ENCODE measurements at places on chromosomes 13 and 19. TPM values are rescaled to one million over a fixed set of nuclear protein-coding genes. Genes with fewer than 3 reads are reported as not detected.

- H3K36me3 ChIP-seq: no peaks in the 10 kb centered on the region
- no peak overlapping the region for H3K27ac ChIP-seq
- no peaks in the 10 kb centered on the region for H3K27me3 ChIP-seq
- no peak overlapping the region for H3K4me3 ChIP-seq
Observed at GRCh38 chr13:113129921-113130750, 7.5 kb downstream of the F10 start.

DNA sequence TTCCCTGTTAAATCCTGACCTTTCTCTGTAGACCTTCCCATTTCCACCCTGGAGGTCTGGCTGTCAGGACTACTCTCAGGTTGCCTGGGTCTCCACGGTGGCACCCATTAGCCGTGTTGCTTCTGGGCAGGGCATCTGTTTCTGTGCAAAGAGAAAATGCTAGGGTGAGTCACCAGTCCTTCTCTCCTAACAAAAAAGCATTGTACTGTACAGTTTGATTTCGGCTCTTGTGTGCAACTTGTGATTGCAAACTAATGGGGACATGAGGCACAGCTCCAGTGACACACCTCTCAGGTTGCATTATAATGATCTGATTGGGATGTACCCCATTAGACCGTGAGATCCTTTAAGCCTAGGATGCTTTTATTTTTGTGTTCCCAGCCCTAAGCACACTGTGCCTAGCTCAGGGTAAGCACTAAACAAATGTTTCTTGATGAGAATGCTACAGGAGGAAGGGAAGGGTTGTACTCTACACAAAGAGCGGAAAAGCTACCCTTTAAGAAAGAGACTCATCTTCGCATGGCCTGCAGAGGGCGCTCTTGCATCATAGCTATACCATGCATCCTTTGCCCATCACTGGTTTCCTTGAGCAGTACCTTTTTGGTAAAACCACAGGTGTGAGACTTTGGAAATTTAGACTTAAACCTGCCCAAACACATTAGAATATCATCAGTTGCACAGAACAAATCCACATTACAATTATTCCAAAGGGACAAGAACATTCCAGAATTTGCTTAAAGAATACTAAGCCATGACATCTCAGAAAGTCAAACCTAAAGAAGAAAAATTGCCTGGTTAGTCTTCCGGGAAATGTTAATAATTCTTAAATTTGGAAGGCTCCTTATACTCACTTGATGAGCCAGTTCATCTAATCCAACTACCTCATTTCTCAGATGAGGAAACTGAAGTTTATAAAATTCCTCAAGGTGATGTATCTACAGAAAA lies 20.3 kb upstream of the TRIM13 start:
- DNase-seq: peak; percentile 63
- H3K27me3 ChIP-seq: no peaks in the 10 kb centered on the region
- no peaks in the 10 kb centered on the region for H3K36me3 ChIP-seq
- no peaks in the 10 kb centered on the region for H3K4me1 ChIP-seq

DNA sequence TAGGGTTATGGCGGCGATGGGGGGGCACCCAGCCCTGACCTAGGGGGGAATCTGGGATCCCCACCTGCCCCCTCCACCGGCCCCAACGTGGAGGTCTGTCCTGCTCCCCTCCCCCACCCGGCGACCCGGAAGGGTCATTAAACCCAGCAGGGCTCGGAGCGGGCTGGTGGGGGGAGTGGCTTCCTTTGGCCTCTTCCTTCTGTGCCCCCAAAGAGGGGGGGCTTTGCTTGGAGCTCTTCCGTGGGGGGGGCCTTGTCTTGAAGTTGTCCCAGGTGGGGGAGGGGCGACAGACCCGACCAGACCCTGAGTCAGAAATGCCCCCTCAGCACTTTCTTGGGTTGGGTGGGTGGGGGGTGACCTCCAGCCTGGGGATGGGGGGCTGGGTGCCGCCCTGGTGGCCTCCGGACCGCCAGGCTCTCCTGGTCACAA lies 1.5 kb downstream of the ARID3A start:
- peaks cover 3% of the 10 kb centered on the region for H3K4me1 ChIP-seq
- no peaks in the 10 kb centered on the region for H3K27me3 ChIP-seq
- H3K36me3 ChIP-seq: no peaks in the 10 kb centered on the region
- H3K27ac ChIP-seq: peak overlapping the region; percentile 85
- DNase-seq: no peak

GRCh38 chr19:5698635-5699422 lies 8.7 kb downstream of the RPL36 start:
- no peak overlapping the region for H3K27ac ChIP-seq
- H3K36me3 ChIP-seq: peaks cover 7% of the 10 kb centered on the region
- no peaks in the 10 kb centered on the region for H3K4me1 ChIP-seq
- no peak overlapping the region for H3K4me3 ChIP-seq
- DNase-seq: no peak
- H3K27me3 ChIP-seq: no peaks in the 10 kb centered on the region

Gene RXFP2
- total RNA-seq: not detected

DNA sequence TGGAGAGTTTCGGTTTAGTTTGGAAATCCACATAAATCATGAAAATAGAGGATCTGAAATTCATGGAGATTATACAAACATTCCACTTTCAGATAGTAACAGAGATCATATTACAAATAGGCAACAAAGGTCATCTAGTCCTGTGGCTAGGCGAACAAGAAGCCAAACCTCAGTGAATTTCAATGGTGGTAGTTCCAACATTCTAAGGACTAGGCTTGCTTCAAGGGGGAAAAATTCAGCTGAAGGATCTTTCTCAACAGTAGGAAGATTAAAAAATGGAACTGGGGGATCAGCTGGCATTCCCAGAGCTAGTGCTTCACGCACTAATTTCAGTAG lies 47.0 kb downstream of the FOXO1 start:
- no peaks in the 10 kb centered on the region for H3K27me3 ChIP-seq
- no peak for DNase-seq
- no peak overlapping the region for H3K27ac ChIP-seq
- H3K36me3 ChIP-seq: no peaks in the 10 kb centered on the region
- H3K4me1 ChIP-seq: no peaks in the 10 kb centered on the region

- H3K27me3 ChIP-seq: no peaks in the 10 kb centered on the region
- DNase-seq: no peak
- H3K4me1 ChIP-seq: no peaks in the 10 kb centered on the region
- H3K36me3 ChIP-seq: peaks cover 2% of the 10 kb centered on the region
Observed at GRCh38 chr19:46730187-46730586, 13.3 kb upstream of the PRKD2 start.

Gene RFPL4AL1
- total RNA-seq: not detected

Gene CRB3
- total RNA-seq: 23.1 TPM

GRCh38 chr13:36436811-36437210 lies 4.5 kb downstream of the CCNA1 start:
- DNase-seq: no peak
- no peaks in the 10 kb centered on the region for H3K27me3 ChIP-seq
- no peak overlapping the region for H3K4me3 ChIP-seq
- no peaks in the 10 kb centered on the region for H3K36me3 ChIP-seq

GRCh38 chr13:76229281-76229680 lies 593.2 kb downstream of the LMO7 start:
- H3K27me3 ChIP-seq: no peaks in the 10 kb centered on the region
- no peaks in the 10 kb centered on the region for H3K36me3 ChIP-seq
- H3K4me1 ChIP-seq: no peaks in the 10 kb centered on the region
- H3K27ac ChIP-seq: no peak overlapping the region

- H3K4me3 ChIP-seq: no peak overlapping the region
- no peaks in the 10 kb centered on the region for H3K4me1 ChIP-seq
- no peaks in the 10 kb centered on the region for H3K36me3 ChIP-seq
- no peak for DNase-seq
- H3K27ac ChIP-seq: no peak overlapping the region
Observed at GRCh38 chr19:53388904-53389303, 6.0 kb upstream of the ZNF765 start.

Gene SARS2
- 57.5 TPM for total RNA-seq

DNA sequence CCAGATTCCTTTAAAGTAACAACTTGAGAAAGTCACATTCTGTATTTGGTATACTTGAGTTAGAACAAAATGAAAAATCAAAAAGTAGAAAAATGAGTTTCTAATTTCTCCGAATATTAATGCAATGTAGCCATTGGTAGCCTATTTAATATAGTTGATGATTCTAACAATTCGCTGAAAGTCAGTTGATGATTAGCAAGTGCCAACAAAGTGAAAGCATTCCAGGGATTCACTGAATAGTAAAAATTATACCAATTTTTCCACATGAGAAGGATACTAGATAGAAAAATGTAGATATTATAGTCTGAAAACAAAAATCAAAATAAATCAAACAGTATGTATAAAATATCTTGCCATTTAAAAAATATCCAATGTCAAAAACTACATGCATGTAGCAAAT lies 117.2 kb downstream of the FREM2 start:
- H3K4me3 ChIP-seq: no peak overlapping the region
- H3K27me3 ChIP-seq: no peaks in the 10 kb centered on the region
- DNase-seq: no peak
- no peak overlapping the region for H3K27ac ChIP-seq
- H3K4me1 ChIP-seq: no peaks in the 10 kb centered on the region
- H3K36me3 ChIP-seq: no peaks in the 10 kb centered on the region

GRCh38 chr19:28936001-28936400 lies 276.9 kb downstream of the UQCRFS1 start:
- H3K4me1 ChIP-seq: no peaks in the 10 kb centered on the region
- H3K4me3 ChIP-seq: no peak overlapping the region
- no peaks in the 10 kb centered on the region for H3K36me3 ChIP-seq
- no peaks in the 10 kb centered on the region for H3K27me3 ChIP-seq
- DNase-seq: no peak
- no peak overlapping the region for H3K27ac ChIP-seq

DNA sequence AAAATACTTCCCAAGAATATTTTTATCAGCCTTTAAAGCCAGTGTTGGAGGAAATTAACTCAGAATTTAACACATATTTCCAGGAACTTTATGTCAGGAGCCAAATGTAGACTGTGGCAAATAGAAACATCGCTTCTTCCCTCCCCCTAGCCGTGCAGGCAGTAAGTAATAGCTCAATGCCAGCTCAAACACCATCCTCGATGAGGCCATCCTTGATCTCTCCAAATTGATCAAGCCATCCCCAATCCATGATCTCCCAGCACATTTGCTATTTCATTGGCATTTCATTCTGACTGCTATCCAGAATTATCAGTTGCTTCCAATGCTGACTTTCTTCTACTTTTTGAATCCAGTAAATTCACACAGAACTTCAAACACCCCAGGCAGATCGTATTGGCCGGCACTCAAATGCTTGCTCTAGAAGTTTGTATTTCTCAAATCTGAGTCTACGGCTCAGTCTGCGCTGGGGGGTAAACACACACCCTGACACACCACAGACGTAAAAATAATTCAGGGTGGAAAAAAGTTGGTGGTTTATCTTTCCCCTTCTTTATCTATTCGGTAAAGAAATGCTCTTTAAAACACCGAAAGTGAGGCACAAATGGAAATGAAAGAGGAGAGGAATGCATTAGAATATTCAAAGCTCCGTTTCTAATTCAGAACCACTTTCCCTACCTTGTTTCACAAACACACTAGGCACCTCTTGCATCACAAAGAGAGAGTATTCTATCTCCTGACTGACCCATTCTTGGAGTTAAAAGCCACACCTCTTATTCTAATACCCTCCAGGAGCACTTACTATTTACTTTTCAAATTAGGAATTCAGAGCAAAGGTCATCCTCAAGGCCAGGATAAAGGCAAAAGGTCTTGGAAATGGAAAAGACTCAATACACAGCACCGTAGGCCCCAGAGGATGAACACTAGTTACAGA lies 991 bp downstream of the OBI1 start:
- no peaks in the 10 kb centered on the region for H3K36me3 ChIP-seq
- peaks cover 6% of the 10 kb centered on the region for H3K4me1 ChIP-seq
- peak overlapping the region; percentile 69 for H3K4me3 ChIP-seq
- no peaks in the 10 kb centered on the region for H3K27me3 ChIP-seq

- peaks cover 17% of the 10 kb centered on the region for H3K27me3 ChIP-seq
- peaks cover 5% of the 10 kb centered on the region for H3K4me1 ChIP-seq
- no peak for DNase-seq
- no peaks in the 10 kb centered on the region for H3K36me3 ChIP-seq
Observed at GRCh38 chr19:1725100-1726064, 27.9 kb upstream of the ONECUT3 start.

Gene RFPL4A
- not detected for total RNA-seq

GRCh38 chr19:1449467-1450442 lies at the start of gene APC2:
Gene APC2, plus strand, starts transcription at chr19:1450121. Its CDS starts 2,881 bp downstream, at chr19:1453002.
- H3K27ac ChIP-seq: no peak within 1 kb of the TSS
- no peak for DNase-seq
- no peaks in the 10 kb centered on the region for H3K36me3 ChIP-seq
